Naive thymus-derived CD8-positive, alpha-beta T cell (primary cell): ENCODE measurements at places on chromosomes 5 and 9.

DNA sequence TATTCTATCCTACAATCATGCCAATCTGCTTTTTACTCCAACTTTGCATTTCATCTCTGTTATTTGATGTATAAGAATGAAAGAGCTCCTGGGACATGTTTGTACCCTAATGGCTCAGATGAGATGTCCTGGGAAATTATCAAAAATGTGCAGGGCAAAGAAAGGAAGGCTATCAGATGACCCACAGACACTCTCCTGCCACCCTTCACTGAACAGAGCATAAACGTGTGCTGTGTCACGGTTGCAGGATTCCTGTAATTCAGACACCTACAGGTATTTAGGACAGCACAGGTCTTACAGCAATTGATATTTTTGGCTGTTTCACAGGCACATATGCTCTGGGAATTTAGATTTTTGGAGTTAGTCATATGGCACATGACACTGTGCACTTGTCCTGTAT is 149.2 kb upstream of the GAS1 start:
- H3K4me3 ChIP-seq = no peak overlapping the region
- H3K36me3 ChIP-seq = no peaks in the 10 kb centered on the region
- H3K27me3 ChIP-seq = peaks cover 8% of the 10 kb centered on the region
- H3K27ac ChIP-seq = no peak overlapping the region
- no peaks in the 10 kb centered on the region for H3K4me1 ChIP-seq
- no peak for DNase-seq

DNA sequence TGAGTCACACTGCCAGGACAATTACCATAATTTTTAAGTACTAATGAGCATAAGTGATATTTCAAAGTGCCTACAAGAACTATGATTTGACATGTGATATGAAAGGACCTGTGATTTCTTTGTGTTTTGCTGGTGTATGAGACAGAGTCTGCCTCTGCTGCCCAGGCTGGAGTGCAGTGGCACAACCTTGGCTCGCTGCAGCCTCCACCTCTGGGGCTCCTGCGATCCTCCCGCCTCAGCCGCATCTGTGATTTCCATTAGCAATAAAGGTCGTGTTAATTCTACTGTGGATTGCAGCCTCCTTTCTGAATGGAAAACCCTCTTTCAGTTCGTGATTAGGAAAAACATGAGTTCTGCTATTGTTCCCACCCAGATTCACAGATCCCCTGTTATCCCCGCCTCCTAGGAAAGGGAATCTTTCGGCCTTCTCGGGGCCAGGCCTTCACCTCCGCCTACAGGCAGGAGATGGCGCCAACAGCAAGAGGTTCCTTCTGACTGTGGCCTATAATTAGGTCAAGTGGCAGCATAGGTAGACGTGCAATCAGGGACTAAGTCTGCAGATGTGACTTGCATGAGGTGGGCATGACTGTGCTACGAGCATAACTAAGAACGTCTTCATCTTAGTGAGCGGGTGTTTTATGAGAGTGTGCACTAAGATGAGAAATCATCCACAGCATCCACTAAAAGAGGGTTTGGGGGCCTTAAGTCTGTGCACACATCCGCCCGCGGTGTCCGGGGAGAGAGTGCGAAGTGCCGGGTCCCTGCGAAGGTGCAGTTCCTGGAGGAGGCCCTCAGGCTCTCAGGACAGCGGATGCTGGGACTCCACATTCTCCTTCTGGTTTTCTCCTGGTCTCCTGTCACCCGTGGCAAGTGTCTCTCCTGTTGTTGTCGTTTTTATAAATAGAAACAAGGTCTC is 23.1 kb downstream of the TRIM7 start:
- no peaks in the 10 kb centered on the region for H3K27me3 ChIP-seq
- peak overlapping the region; percentile 87 for H3K4me3 ChIP-seq
- peak overlapping the region; percentile 86 for H3K27ac ChIP-seq
- H3K36me3 ChIP-seq = no peaks in the 10 kb centered on the region
- H3K4me1 ChIP-seq = peaks cover 38% of the 10 kb centered on the region
- DNase-seq = peak; percentile 58

DNA sequence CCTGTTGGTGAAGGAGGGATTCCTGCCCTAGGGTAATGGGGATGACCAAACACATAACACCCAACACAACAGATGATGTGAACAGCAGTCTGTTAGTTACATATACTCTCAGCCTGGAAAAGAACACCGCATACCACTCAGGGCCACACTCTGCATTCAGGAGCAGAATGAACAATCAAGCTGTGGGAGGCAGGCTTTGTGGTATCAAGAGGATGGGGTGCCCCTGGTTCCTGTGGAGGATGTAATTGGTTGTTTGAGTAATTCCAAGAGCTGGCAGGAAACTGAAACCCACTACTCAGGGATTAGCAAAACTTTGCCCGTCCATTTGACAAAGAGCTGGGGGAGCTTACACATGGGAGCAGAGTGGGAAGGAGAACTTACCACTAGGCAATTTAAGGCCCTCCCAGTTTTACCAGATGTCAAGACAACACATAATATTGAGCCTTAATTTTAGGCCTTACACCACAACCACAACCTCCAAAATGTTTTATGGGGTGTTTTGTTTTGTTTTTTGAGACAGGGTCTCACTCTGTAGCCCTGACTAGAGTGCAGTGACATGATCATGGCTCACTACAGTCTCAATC is 15.6 kb upstream of the PRKAA1 start:
- no peaks in the 10 kb centered on the region for H3K4me1 ChIP-seq
- no peaks in the 10 kb centered on the region for H3K36me3 ChIP-seq
- H3K27me3 ChIP-seq = no peaks in the 10 kb centered on the region
- H3K4me3 ChIP-seq = no peak overlapping the region
- no peak for DNase-seq
- H3K27ac ChIP-seq = no peak overlapping the region

- DNase-seq = no peak
- no peak overlapping the region for H3K4me3 ChIP-seq
- no peaks in the 10 kb centered on the region for H3K4me1 ChIP-seq
- no peak overlapping the region for H3K27ac ChIP-seq
- no peaks in the 10 kb centered on the region for H3K27me3 ChIP-seq
These were observed 71.8 kb downstream of the ZNF618 start for GRCh38 chr9:113947941-113948340.

DNA sequence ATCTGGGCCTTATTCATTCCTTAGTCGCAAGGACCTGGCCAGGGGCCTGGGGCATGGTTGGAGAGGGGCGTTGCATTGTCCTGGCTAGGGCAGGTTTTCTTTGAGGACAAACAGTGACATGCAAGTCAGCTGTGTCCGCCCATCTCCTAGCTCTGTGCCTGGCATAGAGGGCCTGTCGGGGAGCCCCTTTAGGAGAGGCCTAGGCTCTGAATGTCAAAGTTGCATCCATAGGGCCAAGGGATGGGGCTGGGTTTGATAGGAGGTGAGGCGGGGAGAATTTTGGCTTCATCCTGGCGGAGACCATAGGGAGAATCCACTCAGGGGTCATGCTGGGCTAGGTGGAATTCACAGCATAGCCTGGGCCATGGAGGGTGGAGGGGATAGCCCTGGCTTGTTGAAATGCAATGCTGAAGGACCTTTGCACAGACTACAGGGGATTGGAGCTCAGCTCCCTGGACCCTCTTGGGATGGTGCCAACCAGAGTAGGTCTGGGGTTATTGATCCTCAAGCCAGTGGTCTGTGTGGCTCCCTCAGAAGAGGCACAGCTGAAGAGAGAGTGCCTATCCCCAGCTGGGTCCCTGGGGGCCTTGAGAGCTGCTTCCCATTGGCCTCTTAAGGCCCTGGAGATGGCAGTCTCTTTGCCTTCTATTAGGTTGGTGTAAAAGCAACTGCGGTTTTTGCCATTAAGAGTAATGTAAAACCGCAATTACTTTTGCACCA is 104.0 kb downstream of the RGS3 start:
- H3K27ac ChIP-seq = no peak overlapping the region
- H3K4me3 ChIP-seq = no peak overlapping the region
- DNase-seq = no peak
- no peaks in the 10 kb centered on the region for H3K27me3 ChIP-seq

GRCh38 chr9:110916403-110916802 is 121.9 kb downstream of the LPAR1 start:
- no peaks in the 10 kb centered on the region for H3K36me3 ChIP-seq
- H3K27ac ChIP-seq = no peak overlapping the region
- H3K4me1 ChIP-seq = no peaks in the 10 kb centered on the region

DNA sequence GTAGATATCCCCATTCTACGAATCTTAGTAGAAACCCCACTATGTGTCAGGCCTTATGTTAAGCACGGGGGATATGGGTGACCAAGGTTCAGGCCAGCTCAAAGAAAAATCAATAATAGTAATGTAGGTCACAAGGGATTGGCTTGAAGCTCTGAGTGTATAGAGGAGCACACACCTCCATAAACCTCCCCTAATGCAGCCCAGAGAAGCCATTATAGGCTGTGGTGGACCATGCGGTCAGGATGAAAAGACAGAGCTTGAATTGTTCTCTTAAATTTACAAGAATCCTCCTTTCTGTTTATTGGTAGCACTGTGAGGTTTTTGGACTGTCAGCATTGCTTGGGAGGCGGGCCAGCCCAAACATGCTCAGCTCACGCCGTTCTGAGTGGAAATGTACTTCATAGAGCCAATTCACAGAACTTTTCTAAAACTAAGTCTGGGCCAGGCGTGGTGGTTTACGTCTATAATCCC is 9.1 kb downstream of the PDE6A start:
- no peaks in the 10 kb centered on the region for H3K4me1 ChIP-seq
- peaks cover 10% of the 10 kb centered on the region for H3K27me3 ChIP-seq
- no peak for DNase-seq
- no peak overlapping the region for H3K27ac ChIP-seq
- H3K36me3 ChIP-seq = no peaks in the 10 kb centered on the region

DNA sequence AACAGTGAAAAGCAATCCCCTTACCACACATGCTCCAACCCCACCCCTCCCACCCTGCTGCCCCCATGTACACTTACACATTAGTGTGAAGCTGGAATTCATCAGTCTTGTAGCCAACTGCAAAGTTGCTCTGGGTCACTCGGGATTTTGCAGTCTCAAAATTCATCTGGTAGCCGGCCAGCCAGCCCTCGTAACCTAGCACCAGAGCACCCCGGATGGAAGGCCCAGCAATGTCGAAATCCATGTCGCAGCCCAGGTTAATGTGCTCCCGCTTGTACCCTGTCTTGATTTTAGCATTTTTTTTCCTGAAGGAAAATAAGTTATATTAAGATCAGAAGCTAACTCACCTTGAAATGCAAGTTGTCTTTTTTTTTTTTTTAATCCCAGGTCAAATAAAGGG is 12.2 kb upstream of the C5orf15 start:
- no peaks in the 10 kb centered on the region for H3K36me3 ChIP-seq
- no peak for DNase-seq
- no peak overlapping the region for H3K27ac ChIP-seq
- H3K4me1 ChIP-seq = no peaks in the 10 kb centered on the region
- no peaks in the 10 kb centered on the region for H3K27me3 ChIP-seq
- H3K4me3 ChIP-seq = no peak overlapping the region

GRCh38 chr5:91311697-91312501 is 71.2 kb downstream of the ARRDC3 start:
- peaks cover 48% of the 10 kb centered on the region for H3K4me1 ChIP-seq
- H3K4me3 ChIP-seq = peak overlapping the region; percentile 80
- peak; percentile 70 for DNase-seq
- H3K27me3 ChIP-seq = no peaks in the 10 kb centered on the region

DNA sequence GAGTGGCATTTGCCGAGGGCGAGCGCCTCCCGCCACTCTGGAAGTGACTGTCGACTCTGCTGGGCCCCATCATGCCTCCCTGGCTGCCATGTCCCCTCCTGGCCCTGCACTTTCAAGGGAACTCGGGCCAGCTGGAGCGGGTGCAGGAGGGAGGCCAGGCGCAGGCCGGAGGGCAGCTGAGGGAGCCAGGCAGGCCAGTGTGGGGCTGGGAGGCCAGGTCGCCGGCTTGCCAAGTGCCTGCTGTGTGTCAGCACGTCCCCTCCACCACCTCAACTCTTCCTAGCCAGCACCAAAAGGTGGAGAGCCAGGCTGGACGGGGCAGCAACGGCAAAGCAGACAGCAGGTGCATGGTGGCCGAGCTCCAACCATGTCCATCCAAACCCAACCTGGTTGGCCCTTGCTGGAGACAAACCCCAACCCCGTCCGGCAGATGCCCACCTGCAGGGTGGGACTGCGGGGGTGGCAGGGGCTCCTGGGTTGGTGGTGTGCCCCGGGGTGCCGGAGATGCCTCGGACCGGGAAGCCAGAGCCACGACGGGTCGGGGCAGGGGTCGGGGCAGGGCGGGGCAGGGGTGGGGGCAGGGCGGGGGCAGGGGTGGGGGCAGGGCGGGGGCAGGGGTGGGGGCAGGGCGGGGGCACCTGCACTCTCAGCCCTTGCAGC is 36.5 kb upstream of the EGFL7 start:
- peaks cover 3% of the 10 kb centered on the region for H3K27me3 ChIP-seq
- no peak overlapping the region for H3K27ac ChIP-seq
- no peak for DNase-seq
- peaks cover 9% of the 10 kb centered on the region for H3K4me1 ChIP-seq
- no peaks in the 10 kb centered on the region for H3K36me3 ChIP-seq
- H3K4me3 ChIP-seq = no peak overlapping the region

GRCh38 chr5:38465061-38465460 is 91.4 kb downstream of the LIFR start:
- no peak overlapping the region for H3K4me3 ChIP-seq
- peaks cover 33% of the 10 kb centered on the region for H3K27me3 ChIP-seq
- no peak for DNase-seq
- H3K4me1 ChIP-seq = peaks cover 3% of the 10 kb centered on the region
- H3K27ac ChIP-seq = no peak overlapping the region

DNA sequence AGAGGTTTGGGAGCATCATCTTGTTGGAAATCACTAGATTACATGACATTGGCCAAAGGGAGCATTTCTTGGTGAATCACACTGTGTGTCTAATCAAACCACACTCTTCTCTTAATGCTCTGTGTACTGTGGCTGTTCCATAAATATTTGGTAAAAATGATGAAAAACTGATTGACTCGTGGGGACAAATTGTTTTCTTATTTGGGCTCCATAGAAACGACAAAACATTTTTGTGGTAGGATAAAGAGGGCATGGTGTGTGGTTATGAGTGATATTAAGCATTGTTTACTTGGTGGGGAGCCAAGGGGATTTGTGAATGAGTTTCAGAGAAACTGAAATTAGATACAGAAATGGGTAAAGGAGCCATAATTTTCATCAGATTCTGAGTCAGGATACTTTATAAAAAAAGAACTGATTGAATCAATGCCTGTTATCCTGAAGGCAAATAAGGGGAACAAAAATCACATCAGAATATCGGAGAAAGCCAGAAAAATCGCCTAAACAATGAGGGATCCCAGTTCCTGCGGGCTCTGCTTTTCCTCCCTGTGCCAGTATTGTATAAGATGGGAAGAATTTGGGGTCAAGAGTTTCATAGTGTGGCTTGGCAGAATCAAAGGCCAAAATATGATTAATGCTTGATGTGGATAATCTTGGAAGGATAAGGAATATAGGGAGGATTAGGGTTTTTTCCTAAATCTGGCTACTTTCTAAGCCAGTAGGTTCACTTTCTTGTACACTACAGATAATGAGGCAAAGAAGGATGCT is 33.3 kb downstream of the FBXL7 start:
- H3K4me3 ChIP-seq = no peak overlapping the region
- H3K36me3 ChIP-seq = no peaks in the 10 kb centered on the region
- H3K27me3 ChIP-seq = no peaks in the 10 kb centered on the region
- DNase-seq = no peak

GRCh38 chr9:34197756-34198711 is 19.2 kb downstream of the UBAP1 start:
- H3K27ac ChIP-seq = no peak overlapping the region
- H3K36me3 ChIP-seq = peaks cover 61% of the 10 kb centered on the region
- H3K27me3 ChIP-seq = no peaks in the 10 kb centered on the region
- DNase-seq = no peak
- no peak overlapping the region for H3K4me3 ChIP-seq
